ENCODE measurements at places on chromosomes 4 and X.

DNA sequence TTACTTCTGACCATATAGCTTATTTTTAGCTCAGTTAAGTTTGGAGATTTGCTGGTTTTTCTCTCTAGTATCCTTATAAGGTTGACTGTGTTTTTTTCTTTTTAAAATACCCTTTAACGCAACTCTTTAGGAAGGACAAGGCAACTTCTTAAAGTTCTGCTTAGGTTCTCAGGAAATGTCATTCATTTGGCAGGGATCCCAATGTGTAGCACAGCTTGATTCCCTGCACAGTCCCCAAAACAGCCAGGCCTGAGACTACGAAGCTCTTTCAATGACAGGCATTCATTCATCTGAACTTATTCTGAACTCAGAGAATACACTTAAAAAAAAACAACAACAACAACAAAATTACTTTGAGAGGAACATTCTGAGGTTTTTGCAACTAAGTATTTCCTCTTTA, 1765.8 kb downstream of the PCDH7 start:
- no peak for DNase-seq

DNA sequence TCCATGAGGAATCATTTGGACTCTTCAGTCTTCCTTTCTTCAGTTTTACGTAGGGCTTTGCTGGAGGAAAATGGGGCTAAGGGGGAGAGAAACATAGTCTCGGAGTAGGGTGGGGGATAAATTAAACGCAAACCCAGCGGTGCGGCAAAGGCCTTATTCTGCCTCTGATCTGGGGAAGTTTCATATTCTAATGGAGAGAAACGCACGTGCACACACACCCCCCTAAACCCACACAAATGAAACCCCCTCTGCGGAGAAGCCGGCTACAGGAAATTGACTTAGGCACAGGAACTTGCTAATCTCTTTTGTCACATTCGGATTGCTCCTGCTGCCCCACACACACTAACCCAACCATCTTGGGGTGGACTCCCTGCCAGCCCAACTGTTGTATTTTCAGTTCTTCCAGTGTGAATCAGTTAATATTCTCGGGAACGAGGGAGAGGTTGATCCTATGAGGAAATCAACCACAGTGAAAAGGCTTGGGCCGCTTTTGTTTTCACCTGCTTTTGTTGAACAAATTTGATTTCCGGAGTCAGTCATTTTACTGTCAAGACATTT, at the start of gene RHOH:
TSS of gene RHOH (plus strand) at position 308 of the 558 bp plus-strand sequence. CDS start 46,356 bp downstream, outside the sequence.
- DNase-seq, result peak; percentile 73

DNA sequence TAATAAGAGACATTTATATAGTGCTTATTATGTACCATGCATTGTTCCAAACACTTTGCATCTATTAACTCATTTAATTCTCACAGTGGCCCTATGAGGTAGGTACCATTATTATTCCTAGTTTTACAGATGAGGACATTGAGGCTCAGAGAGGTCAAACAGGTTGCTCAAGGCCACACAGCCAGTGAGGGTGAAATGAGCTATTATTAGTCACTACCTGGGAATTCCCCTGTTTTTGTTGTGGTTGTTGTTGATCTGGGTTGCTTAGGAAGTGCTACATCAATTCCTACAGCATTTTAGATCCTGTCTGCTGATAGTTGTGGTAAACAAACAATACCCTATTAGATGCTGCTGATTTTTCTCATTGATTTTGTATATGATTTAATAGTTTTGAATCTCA, 41.2 kb downstream of the APLN start:
- no peak for DNase-seq

- DNase-seq, result no peak
Measured at GRCh38 chr4:28248269-28248668, 1387.6 kb downstream of the STIM2 start.

DNA sequence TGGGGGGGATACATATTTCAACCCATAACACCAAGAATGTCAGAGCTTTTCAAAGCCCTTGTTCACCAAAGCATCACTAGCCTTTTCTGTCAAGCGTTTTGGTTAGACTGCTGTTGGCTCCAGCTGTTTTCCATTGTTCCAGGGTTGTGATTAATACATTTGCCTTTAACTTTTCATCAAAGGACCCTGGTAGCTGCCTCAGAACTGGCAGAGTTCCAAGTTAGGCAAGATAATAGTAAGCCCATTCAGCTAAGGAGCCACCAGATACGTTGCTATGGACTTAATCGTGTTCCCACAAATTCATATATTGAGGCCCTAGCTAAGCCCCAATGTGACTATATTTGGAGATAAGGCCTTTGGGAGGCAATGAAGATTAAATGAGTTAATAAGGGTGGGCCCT, 37.1 kb downstream of the ENOPH1 start:
- DNase-seq, result no peak

Data from effector CD8-positive, alpha-beta T cell (primary cell).